ENCODE measurements at places on chromosomes 4 and X.

DNA sequence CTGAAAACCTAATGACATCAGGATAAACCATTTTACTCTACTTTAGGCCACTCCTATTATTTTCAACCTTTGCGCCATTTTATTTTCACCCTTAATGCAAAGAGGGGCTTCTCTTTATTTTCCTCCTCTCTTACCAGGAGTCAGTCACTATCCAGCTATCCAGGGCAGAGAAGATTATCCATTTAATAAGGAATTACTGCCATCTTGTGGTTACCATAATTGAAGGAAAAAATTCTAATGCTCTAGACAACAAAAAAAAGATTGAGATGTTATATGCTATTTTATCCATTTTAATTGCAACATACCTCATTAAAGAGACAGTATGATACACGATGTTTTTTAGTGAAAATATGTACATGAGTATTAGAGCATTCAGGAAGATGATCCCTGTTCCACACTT is 514.5 kb upstream of the FAM241A start:
- peak; percentile 21 for DNase-seq

- no peak for DNase-seq
Observed at GRCh38 chrX:53288189-53288588, 6.8 kb upstream of the IQSEC2 start.

- no peak for DNase-seq
Observed at GRCh38 chrX:99719140-99719539, 690.9 kb downstream of the PCDH19 start.

GRCh38 chr4:115117651-115118050 is 4.2 kb upstream of the NDST4 start:
- DNase-seq, result no peak

GRCh38 chrX:38060331-38060878 is 54.1 kb downstream of the SYTL5 start:
- no peak for DNase-seq

GRCh38 chr4:146648461-146648783 is 9.7 kb downstream of the POU4F2 start:
- no peak for DNase-seq

- no peak for DNase-seq
Observed at GRCh38 chr4:172125443-172125842, 312.2 kb downstream of the GALNTL6 start.

- no peak for DNase-seq
Observed at GRCh38 chrX:64093761-64094160, 111.7 kb downstream of the AMER1 start.

DNA sequence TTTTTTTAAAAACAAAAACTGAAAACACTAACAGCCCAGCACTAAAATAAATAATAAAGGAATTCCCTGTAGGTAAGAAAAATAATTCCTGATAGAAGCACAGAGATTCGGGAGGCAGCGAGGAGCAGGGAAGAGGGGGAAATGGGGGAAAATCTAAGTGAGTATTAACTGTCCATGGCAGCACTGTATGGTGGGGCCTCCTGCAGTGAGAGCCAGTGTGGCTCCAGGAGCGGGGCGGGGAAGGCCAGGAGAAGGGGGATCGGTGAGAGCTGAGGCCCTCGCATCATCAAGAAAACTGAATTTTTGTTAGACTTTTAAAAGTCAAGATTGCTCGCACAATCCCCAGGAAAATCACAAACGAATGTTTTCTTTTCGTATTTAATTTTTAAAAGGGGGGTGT is 14.1 kb downstream of the RNF212 start:
- DNase-seq, result no peak

- no peak for DNase-seq
Observed at GRCh38 chr4:111501946-111502345, 643.3 kb upstream of the FAM241A start.

DNA sequence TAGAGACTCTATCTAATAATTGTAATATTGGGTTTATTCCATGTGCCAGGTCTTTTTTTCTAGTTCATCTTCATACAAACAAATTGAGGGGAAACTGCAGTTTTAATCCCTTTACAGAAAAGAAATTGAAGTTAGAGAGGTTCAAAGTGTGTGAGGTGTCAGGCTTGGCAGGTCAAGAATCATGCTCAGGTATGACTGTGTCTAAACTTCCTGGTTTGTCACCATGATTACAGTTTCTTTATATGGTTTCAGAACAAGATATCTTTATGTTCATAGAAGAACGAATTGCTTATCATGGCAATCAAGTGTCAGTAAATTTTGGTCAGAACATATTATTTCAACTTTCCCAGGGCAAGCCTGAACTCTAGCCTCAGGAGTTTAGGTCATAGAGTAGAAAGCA is 460.4 kb downstream of the RAPGEF2 start:
- DNase-seq, result no peak

DNA sequence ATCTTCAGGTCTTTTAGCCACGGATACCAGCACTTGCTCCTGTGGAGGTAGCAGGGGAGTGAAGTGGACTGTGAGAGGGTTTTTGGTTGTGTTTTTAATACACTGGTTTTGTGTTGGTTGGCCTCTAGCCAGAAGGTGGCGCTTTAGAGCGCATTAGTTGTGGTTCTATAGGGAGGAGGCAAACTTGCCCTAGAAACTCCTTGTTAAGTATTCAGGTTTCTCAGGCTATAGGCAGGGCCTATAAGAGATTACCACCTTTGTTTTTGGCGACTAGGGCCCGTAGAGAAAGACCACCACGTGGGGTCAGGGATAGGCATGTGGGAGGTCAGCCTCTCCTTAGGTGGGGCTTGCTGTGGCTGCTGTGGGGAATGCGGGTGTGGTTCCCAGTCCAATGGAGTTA is 221.6 kb upstream of the SPANXN4 start:
- no peak for DNase-seq

GRCh38 chrX:17435476-17435875 is 60.5 kb downstream of the NHS start:
- DNase-seq, result no peak

GRCh38 chrX:56995271-56995994 is at the start of gene SPIN3:
Gene SPIN3 (minus strand): TSS chrX:56995541. CDS start chrX:56994947, 594 bp downstream.
- DNase-seq, result no peak

Measured in NCI-H1048 (cell line).